ENCODE measurements at places on chromosomes 3 and 15.

GRCh38 chr3:45741742-45742460 lies 52.7 kb downstream of the SACM1L start:
- no peak for DNase-seq

GRCh38 chr3:192825657-192826200 lies 91.9 kb downstream of the MB21D2 start:
- peak; percentile 70 for DNase-seq

- DNase-seq = no peak
Observed at GRCh38 chr3:12829886-12830784, 11.2 kb downstream of the RPL32 start.

DNA sequence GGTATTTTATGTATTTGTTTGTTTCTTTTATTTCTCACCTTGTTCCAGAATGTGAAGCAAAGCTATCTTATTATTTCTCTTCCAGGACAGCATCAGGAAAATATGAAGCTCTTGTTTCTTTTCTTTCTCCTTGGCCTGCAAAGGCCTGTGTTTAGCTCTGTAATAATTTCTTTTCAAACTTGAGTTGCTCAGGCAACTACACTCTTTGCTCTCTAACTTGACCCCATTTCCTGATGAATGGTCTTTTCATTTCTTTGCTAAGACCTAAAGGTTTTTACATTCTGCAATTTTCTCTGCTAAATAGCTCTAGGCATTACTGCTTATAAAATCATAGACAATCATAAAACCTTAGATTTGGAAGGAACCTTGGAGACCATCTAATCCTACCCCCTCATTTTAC lies 26.2 kb upstream of the ZNF770 start:
- no peak for DNase-seq

DNA sequence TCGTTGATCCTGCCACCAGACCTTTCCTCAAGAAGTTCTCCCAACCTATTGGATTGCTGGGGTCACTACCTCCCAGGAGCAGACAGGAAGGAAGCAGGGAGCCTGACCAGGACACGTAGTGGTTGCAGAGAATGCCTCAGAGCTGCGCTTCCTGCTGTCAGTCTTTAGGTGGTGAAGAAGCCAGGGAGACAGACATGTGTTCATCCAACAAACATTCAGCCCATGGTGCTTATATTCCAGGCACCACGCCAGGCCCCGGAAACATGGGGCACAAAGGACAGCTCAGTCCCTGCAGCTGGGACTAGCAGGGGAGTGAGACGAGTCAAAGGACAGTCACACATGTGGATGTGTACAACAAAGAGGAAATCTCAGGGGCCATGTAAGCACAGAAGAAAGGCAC lies 26.0 kb upstream of the CORO2B start:
- no peak for DNase-seq

GRCh38 chr3:58646503-58646902 lies 20.1 kb downstream of the FAM3D start:
- DNase-seq = no peak

DNA sequence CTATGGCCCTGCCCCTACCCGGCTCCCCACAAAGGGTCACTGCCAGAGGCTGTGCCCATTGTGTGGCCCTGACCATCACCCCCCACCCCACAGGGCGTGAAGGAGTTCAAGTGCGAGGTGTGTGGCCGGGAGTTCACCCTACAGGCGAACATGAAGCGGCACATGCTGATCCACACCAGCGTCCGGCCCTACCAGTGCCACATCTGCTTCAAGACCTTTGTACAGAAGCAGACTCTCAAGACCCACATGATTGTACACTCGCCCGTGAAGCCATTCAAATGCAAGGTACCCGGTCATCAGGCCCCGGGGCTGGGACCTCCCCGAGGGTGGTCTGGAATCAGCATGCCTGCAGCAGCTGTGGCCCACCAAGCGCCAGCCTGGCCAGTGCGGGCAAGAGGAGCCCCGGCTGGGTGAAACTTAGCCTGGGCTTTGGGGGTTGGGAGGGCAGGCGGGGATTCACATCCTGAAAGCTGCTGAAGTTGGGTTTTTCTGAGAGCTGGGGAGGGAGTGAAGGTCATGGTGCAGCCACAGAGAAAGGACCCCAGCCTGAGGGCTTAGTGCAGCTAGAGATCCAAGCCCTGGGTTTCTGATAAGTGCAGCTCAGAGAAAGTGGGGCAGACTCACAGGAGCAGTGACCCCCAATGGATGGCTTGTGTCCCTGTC lies 29.2 kb downstream of the IDH2 start:
- no peak for DNase-seq

DNA sequence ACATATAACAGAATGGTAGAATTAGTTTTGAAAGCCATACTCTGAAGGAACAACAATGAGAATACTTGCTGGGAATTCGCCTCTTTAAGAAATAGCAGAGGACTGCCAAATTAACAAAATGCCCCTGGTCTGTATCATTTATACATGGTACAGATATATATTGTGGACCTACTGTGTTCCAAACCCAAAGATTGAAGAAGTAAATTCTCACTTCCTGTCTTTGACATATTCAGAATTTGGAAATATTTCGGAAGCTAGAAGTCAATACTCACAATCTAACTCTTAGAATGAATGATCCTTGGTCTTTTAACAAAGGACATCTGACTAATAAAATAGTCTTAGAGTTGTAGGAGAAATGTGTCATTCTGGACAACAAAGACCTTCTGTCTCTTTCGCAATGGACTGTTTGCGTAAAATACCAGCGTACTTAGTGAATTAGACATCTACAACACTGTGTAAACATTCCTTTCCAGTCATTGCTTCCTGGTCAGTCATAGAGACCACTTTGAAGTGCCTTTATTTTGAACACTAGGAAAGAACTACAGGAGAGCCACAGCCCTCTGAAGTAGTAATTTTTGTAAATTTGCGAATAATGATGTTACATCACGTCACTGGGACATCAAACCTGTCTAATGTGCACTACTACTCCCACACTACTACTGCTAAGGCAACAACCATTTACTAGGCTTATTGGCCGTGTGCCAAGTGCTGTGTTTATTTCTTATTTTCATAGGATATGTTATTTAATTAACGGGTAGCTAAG lies 68.0 kb downstream of the CHL1 start:
- DNase-seq = no peak

DNA sequence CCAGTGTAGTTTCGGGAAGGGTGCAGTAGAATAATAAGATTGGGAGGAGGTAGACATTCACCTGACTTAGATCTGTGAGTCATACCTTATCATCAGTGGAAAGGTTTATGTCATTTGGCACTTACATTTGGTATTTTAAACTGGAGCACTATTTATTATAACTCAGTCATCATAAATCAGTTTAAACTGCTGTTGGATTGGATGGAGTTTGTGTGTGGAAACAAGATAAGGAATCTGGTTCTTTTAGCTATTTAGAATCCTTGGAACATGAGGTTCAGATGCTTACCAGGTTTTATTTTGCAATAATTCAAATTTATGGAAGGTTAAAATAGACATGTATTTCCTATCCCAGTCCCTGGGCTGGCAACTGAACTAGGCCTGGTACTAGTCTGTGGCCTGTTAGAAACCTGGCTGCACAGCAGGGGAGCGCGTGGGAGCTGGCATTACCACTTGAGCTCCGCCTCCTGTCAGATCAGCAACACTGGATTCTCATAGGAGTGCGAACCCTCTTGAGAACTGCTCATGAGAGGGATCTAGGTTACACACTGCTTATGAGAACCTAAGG lies 34.5 kb downstream of the ZFAND6 start:
- no peak for DNase-seq

DNA sequence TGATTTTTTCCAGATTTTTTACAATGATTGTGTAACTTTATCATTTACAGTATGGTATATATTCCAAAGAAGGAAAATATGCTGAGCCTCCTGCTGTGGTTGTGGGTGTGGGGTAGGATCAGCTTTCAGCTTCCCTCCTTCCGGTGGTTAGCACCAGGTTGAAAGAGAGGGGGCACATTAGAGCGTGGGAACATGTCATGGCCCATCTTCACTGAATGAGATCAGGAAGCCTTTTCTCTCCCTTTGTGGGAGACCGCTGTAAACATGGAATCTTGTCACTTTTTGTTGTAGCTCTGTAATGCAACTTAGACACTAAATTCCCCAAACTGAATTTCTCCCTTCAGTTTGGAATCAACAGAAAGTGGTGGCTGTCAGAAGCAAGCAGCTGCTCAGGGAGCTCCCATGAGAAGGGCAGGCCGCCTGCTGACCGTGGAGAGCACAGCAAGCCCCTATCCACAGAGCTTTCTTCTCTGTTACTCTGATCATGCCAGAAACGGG lies 86.7 kb upstream of the LIMD1 start:
- DNase-seq = no peak

DNA sequence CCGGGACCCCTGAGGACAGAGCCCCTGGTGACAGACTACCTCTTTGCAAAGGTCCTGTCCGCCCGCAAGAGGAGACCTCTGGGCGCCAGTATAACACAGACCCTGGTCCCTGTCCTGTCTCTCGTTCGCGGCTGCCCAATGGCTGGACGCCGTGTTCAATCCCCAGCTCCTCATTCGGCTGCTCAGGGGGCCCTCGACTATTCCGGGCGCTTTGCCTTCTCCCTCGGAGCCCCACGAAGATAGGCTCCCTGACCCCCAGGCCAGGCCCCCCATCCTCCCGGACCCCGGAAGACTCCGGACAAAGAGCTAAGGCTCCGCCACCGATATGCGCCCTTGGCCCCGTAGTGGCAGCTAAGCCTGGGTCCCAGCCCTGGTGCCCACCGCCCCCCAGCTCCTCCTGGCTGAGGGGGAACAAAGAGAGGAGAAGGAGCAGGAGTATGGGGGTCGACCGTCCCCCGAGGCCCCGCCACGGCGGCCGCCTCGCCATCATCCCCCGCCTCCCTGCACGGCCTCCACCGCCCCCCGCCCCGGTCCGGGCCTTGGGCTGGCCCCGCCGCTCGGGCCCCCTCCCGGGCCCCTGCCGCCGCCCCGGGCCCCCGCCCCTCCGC lies 437 bp downstream of the CELSR3 start:
- no peak for DNase-seq

DNA sequence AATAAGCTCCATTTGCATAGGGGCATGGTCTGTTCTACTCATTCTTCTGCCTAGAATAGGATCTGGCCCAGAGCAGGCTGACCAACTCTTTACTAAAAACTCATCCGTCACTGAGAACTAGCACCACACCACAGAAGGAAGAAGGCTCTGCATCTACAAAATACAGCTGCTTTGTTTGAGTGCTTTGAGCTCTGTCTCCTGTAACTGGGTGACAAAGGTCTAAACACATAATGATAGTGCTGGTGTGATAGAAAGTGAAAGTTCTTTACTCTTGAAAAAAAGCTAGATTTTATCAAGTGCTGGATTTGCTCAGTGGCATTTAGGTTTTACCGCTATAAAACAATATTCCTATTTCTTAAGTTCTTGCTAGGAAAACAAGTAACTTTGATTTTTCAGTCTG lies 140.7 kb downstream of the FHIT start:
- no peak for DNase-seq

GRCh38 chr15:68464448-68465090 lies 32.6 kb upstream of the ITGA11 start:
- DNase-seq = no peak

GRCh38 chr15:49978121-49978520 lies 140.9 kb downstream of the ATP8B4 start:
- no peak for DNase-seq

GRCh38 chr3:107633327-107634098 lies 110.8 kb downstream of the BBX start:
- no peak for DNase-seq

- no peak for DNase-seq
Observed at GRCh38 chr3:157069406-157069805, 90.5 kb downstream of the CCNL1 start.

- DNase-seq = no peak
Observed at GRCh38 chr3:130077636-130078035, 4.0 kb upstream of the ALG1L2 start.

DNA sequence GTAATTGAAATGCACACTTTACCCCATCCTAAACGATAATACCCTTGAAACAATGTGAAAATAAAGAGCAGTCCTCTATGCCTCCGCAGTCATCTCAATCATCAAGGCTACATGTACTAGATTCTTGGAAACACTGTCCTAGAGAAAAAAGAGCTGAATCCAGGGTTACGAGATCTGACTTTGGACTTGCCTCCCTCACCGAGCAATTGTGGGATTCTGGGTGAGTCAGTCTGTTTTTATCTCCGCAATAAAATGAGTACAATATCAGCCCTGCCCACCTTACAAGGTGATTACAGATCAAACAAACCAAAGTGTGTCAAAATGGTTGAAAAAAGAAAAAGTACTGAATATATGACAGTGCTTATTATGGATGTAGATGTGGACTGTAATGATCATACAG lies 152.3 kb upstream of the SNTN start:
- no peak for DNase-seq

GRCh38 chr3:13647298-13648059 lies 98.6 kb downstream of the FBLN2 start:
- no peak for DNase-seq

DNA sequence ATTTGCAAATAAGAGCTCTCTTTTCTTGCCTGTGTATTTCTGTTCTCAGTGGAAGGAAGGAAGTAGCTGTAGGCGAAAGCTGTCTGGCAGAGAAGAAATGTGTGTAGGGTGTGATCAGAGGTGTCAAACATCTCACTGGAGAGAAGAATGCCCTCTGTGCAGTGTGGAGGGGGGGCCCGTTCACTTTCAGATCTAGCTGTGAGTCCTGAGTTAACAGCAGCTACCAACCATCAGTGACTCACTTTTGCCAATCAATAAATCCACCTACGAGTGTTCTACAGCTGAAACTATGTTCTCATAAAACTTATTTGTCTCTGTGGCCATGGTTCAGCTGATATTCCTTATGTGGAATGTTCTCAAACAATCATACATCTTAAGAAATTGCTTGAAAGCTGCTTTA lies 103.7 kb downstream of the FRMD4B start:
- no peak for DNase-seq

DNA sequence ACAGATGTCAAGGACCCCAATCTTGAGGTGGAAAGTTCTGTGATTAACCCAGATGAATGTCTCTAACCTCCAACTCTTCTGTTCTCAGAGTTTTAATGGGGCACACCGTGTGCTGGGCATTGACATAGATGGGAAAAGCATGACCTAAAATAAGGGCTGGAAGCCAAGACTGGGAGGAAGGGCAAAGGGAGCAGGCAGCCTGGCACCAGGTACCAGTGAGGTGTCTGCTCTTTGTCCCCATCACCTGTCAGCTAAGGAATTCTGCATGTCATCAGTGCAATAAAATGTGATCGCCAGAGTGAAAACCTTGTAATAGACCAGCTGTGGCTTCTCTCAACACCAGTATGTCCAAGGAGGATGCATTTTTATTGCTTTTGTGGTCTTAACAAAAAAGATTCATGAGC lies 143.5 kb upstream of the TPM1 start:
- DNase-seq = no peak

- DNase-seq = no peak
Observed at GRCh38 chr3:12004741-12005513, 739 bp downstream of the SYN2 start.

All from NCI-H1092 (cell line).